ENCODE measurements at places on chromosomes 7 and 10. TPM values are rescaled to one million over a fixed set of nuclear protein-coding genes. Genes with fewer than 3 reads are reported as not detected.
A peak's percentile ranks its signal among the peaks of the same experiment; 100 is the strongest.

GRCh38 chr10:114600057-114600456 lies 58.0 kb downstream of the ABLIM1 start:
- H3K4me1 ChIP-seq, result peaks cover 4% of the 10 kb centered on the region
- no peaks in the 10 kb centered on the region for H3K36me3 ChIP-seq
- DNase-seq, result no peak
- no peak overlapping the region for H3K4me3 ChIP-seq
- no peak overlapping the region for H3K27ac ChIP-seq

- DNase-seq, result no peak
- no peaks in the 10 kb centered on the region for H3K27me3 ChIP-seq
- no peak overlapping the region for H3K4me3 ChIP-seq
- no peaks in the 10 kb centered on the region for H3K36me3 ChIP-seq
- H3K4me1 ChIP-seq, result peaks cover 25% of the 10 kb centered on the region
- H3K27ac ChIP-seq, result peak overlapping the region; percentile 53
Measured at GRCh38 chr10:63671317-63671937, 150.2 kb downstream of the REEP3 start.

The HECTD2 gene
- 27.4 TPM for total RNA-seq

DNA sequence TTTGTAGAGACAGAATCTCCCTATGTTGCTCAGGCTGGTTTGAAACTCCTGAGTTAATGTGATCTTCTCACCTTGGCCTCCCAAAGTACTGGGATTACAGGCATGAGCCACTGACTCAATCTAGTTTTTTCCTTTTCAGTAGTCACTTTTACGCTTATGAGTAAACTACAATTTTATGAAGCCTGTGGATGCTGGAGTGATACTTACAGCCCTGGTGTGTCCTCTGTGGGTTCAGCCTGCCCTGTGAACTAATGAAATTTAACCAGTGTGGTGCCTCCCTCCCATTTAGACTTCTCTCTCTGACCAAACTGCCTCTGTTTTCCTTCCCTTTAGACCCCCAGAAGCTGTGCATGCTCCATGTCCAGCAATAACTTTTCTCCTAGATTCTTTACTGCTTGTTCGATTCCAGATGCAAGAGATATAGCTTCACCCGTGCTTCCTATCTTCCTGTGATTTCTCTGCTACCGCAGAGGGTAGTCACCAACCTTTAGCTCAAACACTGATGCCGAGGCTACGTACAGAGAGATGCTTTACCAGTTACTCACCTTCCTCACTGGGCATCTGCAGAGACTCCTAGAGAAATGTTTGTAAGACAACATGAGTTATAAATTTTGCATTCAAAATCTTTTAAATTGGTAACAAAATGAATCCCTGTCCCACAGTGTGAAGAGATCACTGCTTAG lies 90.8 kb downstream of the KIAA1217 start:
- H3K36me3 ChIP-seq, result no peaks in the 10 kb centered on the region
- H3K27me3 ChIP-seq, result no peaks in the 10 kb centered on the region
- H3K4me1 ChIP-seq, result no peaks in the 10 kb centered on the region
- H3K4me3 ChIP-seq, result no peak overlapping the region
- DNase-seq, result no peak

DNA sequence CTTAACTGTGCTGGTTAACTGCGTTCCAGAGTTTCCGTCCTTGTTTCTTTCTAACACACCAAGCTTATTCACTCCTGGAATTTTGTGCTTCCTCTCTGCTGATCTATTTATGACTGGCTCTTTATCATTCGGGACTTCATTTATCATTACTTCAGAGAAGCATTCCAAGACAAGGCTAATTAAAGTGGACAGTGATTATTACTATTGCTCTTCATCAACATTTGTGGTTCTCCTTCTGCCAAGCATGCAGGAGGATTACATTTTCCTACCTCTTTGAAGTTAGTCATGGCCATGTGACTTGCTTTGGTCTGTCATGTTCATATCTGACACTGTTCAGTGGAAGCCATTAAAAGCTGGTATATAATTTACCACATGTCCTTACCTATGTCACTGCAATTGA lies 172.4 kb upstream of the AGR3 start:
- no peak overlapping the region for H3K4me3 ChIP-seq
- no peak overlapping the region for H3K27ac ChIP-seq
- no peaks in the 10 kb centered on the region for H3K27me3 ChIP-seq

DNA sequence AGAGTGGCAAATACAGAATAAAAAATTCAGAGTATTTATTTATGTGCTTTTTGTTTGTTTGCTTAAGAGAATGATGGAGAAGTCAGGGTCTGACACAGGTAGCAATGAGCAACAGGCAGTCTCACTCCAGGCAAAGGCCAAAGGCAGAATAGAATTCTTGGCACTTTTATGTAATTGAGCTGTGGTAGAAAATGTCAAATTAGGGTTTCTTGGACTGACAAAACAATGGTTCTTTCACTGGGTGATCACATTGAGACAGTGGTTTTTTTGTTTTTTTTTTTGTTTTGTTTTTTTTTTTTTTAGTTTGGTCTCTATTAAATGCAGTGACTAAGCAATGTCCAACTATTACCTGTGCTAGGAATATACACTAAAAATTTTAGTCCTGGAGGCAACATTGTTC lies 27.4 kb downstream of the POM121L12 start:
- no peaks in the 10 kb centered on the region for H3K4me1 ChIP-seq
- H3K36me3 ChIP-seq, result no peaks in the 10 kb centered on the region
- no peak overlapping the region for H3K27ac ChIP-seq

GRCh38 chr7:128019288-128019687 lies 11.9 kb downstream of the LRRC4 start:
- H3K27ac ChIP-seq, result no peak overlapping the region
- no peaks in the 10 kb centered on the region for H3K27me3 ChIP-seq
- no peaks in the 10 kb centered on the region for H3K36me3 ChIP-seq
- H3K4me3 ChIP-seq, result no peak overlapping the region
- no peaks in the 10 kb centered on the region for H3K4me1 ChIP-seq
- DNase-seq, result no peak

DNA sequence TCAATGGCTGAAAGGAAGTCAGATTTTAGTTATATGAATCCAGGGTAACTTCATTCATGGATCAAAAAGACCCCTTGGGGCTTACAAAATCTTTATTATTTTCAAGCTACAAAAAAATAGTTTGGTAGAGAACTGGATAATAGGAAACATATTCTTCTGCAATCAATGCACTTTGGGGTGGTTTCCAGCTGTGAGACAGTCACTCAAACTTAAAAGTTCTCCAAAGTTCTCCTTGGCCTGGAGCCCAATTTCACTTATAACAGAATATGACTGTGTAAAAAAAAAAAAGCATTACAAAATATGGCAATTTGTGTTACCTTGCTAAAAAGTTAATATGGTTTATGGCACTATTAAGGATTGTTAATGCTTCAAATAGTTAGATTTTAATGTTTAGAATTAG lies 255.5 kb downstream of the AGMO start:
- no peak overlapping the region for H3K4me3 ChIP-seq
- H3K27ac ChIP-seq, result no peak overlapping the region
- H3K4me1 ChIP-seq, result no peaks in the 10 kb centered on the region
- no peaks in the 10 kb centered on the region for H3K27me3 ChIP-seq

The CALML3 gene
- total RNA-seq, result not detected

GRCh38 chr10:132535065-132535651 lies 2.4 kb upstream of the INPP5A start:
- no peaks in the 10 kb centered on the region for H3K27me3 ChIP-seq
- no peaks in the 10 kb centered on the region for H3K36me3 ChIP-seq
- H3K27ac ChIP-seq, result no peak overlapping the region
- peak; percentile 74 for DNase-seq
- H3K4me1 ChIP-seq, result peaks cover 34% of the 10 kb centered on the region
- H3K4me3 ChIP-seq, result no peak overlapping the region

GRCh38 chr10:35792291-35792690 lies 150.2 kb upstream of the FZD8 start:
- H3K27ac ChIP-seq, result no peak overlapping the region
- no peaks in the 10 kb centered on the region for H3K36me3 ChIP-seq
- H3K4me3 ChIP-seq, result no peak overlapping the region
- H3K4me1 ChIP-seq, result no peaks in the 10 kb centered on the region

The CAMK2B gene
- total RNA-seq, result 0.83 TPM

The INMT gene
- total RNA-seq, result 30.7 TPM

DNA sequence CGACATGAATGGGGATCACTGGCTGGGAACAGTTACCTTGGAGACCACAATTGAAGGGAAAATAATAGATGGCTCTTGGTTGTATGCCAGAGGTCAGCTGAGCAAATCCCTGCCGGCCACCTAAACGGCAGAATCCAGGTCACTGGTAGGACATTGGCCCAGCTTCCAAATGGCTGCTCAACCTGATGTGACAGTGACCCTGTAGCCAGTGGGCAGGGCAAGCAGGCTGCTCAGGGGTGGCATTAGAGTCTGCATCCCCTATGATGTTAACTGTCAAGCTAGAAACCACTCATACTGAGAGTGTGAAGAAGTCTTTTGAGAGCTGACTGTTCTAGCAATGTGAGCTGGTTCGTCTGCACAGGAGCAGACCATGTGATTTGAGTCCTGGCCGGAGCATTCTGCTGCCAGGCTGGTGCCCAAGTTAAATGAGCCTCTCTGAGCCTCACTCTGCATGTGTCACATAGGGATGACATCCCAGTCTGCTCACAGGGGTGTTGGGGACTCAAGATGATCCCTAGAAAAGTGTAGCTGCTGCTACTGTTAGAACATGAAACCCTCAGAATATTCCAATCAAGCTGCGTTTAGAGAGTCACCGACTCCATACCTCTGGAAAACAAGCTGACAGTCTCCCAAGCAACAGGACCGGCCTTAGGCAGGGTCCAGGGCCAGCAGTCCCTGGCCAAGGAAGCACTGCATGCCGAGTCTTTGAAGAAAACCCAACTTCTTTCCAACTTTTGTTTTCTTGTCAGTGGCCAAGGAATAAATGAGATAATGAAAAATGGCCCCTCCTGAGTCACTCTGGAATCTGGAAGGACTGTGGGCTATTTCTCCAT lies 69.7 kb downstream of the VWA2 start:
- no peak overlapping the region for H3K4me3 ChIP-seq
- peak; percentile 49 for DNase-seq
- no peaks in the 10 kb centered on the region for H3K36me3 ChIP-seq
- no peak overlapping the region for H3K27ac ChIP-seq
- H3K27me3 ChIP-seq, result no peaks in the 10 kb centered on the region
- H3K4me1 ChIP-seq, result peaks cover 14% of the 10 kb centered on the region

The PNLIPRP3 gene
- not detected for total RNA-seq

DNA sequence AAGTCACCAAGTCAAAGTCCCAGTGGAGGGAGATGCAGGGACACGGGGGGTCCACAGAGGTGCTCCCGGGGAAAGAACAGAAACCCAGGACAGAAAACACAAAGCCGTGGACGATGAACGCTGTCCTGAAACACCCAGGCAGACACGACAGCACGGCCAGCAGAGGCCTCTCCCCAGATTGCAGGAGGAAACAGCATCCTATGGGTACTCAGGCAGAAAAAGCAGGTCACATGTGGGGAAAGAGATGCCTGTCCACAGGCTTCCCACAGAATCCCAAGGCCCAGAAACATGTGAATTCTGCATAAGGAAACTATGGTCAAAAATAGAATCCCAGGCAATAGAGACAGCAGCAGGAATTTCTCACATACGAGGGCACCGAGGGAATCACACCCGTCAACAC lies 53.6 kb upstream of the ADGRA1 start:
- no peak overlapping the region for H3K4me3 ChIP-seq
- H3K4me1 ChIP-seq, result no peaks in the 10 kb centered on the region
- no peak for DNase-seq
- no peaks in the 10 kb centered on the region for H3K36me3 ChIP-seq
- H3K27ac ChIP-seq, result no peak overlapping the region

GRCh38 chr10:29158066-29158465 lies 130.8 kb upstream of the LYZL1 start:
- H3K4me1 ChIP-seq, result no peaks in the 10 kb centered on the region
- H3K36me3 ChIP-seq, result no peaks in the 10 kb centered on the region
- no peak overlapping the region for H3K4me3 ChIP-seq
- no peak overlapping the region for H3K27ac ChIP-seq
- no peaks in the 10 kb centered on the region for H3K27me3 ChIP-seq
- DNase-seq, result no peak

The EBF3 gene
- total RNA-seq, result 6.8 TPM

DNA sequence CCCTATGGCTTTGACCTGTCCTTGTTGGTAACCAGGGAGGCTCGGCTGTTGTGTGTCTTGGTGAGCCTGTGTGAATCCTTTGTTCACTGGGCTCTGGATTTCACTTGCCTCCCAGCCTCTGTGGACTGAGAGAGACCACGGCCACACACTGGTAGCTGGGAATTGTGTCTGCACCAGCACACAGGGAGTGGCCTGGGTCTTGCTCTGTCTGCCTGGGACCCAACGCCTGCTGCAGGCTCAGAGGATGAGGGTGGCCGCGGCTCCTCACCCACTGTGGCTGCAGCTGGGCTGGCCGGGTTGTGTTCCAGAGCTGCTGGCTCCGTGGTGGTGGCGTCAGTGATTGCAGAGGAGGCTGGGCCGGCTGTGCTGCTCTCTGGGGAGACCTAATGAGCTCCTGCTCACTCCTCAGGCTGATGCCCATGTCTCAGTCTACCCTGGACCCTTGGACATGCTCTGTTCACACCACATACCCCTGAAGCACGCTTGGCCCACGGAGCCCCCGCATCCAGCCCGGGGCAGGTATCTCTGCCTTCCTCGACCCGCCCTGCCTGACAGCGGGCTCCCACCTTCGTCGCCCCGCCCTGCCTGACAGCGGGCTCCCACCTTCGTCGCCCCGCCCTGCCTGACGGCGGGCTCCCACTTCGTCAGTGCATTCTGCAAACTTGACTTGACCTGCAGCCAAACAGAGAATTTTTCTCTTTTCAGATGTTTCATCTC lies 328.5 kb downstream of the ADARB2 start:
- H3K27ac ChIP-seq, result no peak overlapping the region
- H3K36me3 ChIP-seq, result no peaks in the 10 kb centered on the region
- H3K4me1 ChIP-seq, result no peaks in the 10 kb centered on the region
- H3K27me3 ChIP-seq, result peaks cover 22% of the 10 kb centered on the region
- DNase-seq, result no peak

DNA sequence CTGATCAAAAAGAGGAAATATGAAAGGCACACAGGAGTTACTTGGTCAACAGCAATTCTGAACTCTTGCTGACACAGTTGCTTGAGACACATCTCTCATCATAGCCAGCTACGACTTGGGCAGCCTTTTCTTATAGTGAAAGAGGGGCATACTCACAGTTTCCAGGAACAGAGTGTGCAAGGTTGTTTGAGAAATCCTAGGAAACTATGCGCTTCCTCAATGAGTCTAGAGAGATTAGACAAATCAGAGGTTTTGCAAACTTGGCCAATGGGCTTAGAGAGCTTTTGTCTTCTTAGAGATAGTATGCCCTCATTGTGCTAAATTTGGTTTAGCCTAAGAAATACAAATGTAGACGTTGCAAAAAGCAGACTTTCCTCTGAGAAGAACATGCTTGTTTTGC lies 370.4 kb downstream of the HGF start:
- H3K4me1 ChIP-seq, result no peaks in the 10 kb centered on the region
- H3K27ac ChIP-seq, result no peak overlapping the region
- no peaks in the 10 kb centered on the region for H3K27me3 ChIP-seq
- no peaks in the 10 kb centered on the region for H3K36me3 ChIP-seq

Measured in sigmoid colon (tissue), 7 donors.